LHCN-M2 (cell line): ENCODE measurements at places on chromosomes 2 and 18. TPM values are rescaled to one million over a fixed set of nuclear protein-coding genes. Genes with fewer than 3 reads are reported as not detected.

The PLCL1 gene
- total RNA-seq = 0.06 TPM in 1 of 2 replicates, not detected in the other

The HOXD3 gene
- total RNA-seq = not detected in 2 replicates

The BUB1 gene
- 85.4 and 104 TPM in 2 replicates for total RNA-seq

The TXNDC2 gene
- 0.32 and 0.63 TPM in 2 replicates for total RNA-seq

The OSBPL6 gene
- total RNA-seq = 12.2 and 18.1 TPM in 2 replicates

GRCh38 chr2:199955007-199955338 is 318 bp downstream of the TYW5 start:
- DNase-seq = no peak

DNA sequence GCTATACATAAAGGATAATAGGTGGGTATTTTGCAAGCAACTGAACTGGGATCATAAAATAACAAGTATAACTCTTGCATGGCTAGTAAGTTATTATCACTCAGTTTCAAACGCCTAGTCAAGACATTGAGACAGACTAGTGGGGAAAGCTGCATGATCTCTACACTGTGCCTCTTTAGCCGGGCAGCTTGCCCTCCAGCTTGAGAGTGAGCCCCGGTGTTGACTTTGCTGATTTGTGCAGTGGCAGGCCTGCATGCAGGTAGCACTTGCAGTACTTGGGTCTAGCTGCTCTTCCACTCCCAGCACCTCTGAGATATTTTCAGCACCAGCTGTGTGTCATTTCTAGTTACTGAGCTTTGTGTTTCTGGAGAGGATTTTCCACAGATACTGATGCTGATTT is 118.8 kb upstream of the DAPL1 start:
- no peak for DNase-seq

- DNase-seq = no peak
Observed at GRCh38 chr2:134714228-134714627, 4.6 kb downstream of the TMEM163 start.

GRCh38 chr2:111923276-111923804 is 24.9 kb downstream of the MERTK start:
- DNase-seq = peak; percentile 43

GRCh38 chr2:193738892-193739291 is 1544.2 kb upstream of the TMEFF2 start:
- DNase-seq = no peak

DNA sequence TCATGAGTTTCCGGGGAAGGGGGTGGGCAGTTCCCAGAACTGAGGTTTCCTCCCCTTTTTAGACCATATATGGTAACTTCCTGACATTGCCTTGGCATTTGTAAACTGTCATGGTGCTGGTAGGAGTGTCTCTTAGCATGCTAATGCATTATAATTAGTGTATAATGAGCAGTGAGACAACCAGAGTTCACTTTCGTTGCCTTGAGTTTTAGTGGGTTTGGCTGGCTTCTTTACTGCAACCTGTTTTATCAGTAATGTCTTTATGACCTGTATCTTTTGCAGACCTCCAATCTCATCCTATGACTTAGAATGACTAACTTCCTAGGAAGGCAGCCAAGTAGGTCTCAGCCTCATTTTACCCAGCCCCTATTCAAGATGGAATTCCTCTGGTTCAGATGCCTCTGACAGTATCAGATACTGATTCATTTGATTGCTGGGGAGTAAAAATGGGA is 447.3 kb downstream of the XIRP2 start:
- no peak for DNase-seq

DNA sequence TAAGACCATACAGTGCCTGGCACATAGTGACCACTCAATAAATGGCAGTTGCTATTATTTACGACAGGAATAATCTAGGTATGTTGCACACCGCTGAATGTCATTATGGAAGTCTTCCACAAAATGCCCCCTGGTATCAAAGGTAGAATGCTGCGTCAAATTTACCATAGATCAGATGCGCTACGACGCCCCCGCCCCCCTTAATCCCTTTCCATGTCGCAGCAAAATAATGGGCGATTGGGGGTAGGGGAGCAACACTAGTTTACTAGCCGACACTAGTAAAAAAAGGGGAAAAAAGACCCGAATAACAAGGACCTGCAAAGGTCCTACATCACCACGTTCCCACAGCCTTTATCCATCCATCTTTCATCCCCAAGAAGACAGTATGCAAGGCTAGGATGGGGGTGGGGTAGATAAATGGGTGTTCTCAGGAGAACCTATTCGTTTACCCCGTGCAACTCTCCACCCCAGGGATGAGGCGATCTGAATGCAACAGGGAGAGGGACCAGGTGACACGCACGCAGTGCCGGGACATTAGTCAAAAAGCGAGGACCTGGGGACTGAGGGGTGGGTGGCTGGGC is 455 bp downstream of the PREPL start:
- peak; percentile 26 for DNase-seq

DNA sequence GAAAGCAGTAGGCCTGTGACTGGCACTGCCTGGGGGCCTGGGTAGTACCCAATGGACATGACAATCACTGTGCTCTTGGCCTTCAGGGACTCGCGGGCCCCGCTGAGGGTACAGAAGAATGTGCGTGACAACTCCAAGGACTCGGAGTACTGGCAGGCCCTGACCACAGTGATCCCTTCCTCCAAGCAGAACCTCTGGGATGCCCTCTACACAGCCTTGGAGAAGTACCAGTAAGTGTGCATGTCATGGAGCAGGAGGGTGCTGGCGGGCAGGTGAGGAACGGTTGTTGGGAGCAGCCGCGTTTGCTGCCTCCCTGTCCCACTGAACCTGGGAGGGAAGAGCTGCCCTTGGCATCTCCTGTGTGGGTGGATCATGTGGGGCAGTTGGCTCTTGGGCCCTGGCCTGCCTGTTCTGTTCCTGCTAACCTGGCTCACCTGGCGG is 23.3 kb downstream of the OTOF start:
- DNase-seq = no peak

DNA sequence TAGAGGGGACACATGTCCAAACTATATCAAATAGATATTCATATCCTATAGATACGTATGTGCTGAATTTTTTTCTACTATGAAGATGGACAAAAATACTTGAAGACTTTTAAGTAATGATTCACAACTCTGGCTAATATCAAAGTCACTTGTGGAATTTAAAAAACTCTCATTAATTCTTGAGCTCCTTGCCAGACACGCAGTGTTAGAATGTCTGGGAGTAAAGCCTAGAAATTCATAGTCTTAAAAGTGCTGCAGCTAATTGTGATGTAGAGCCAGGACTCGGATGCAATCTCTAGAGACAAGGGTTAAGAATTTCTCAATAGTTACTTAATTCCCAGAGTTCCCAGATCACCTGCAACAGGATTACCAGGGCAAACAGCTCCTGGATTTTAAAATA is 107.4 kb downstream of the ARL6IP6 start:
- DNase-seq = peak; percentile 50

- peak; percentile 51 for DNase-seq
Observed at GRCh38 chr18:12659904-12660605, 2.1 kb upstream of the SPIRE1 start.

DNA sequence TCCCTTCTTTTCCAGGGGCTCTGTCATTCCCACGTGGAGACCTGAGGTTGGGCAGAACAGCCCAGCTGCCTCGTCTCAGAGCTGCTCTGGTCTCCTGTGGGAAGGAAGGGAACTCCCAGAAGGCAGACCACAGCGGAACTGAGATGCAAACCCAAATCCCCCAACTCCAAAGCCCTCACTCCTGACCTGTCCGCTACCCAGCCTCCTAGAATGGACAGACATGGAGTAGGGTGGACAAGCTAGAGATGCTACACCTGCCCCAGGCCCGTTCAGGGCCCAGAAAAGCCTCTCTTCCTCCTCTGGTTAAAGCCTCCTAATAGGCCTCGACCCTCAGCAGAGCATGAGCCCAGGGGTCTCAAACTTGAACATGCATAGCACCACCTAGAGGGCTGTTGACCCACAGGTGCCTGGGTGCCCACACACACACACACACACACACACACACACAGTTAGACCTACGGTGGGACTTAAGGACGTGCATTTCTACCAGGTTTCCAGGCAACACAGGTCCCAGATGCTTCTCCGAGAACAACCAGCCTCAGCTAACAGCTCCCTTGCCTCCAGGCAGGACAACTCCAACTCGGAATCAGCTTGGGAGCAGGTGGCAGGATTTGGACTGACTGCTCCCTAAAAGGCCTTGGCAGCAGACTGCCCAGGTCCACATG is 93.5 kb downstream of the TNS1 start:
- DNase-seq = no peak
